ENCODE measurements at places on chromosomes 11 and 22.
A peak's percentile ranks its signal among the peaks of the same experiment; 100 is the strongest.

GRCh38 chr22:27210111-27210730 lies 552.8 kb downstream of the MIAT start:
- DNase-seq, result no peak

GRCh38 chr11:12200991-12201985 lies 90.9 kb downstream of the MICAL2 start:
- DNase-seq, result peak; percentile 100

DNA sequence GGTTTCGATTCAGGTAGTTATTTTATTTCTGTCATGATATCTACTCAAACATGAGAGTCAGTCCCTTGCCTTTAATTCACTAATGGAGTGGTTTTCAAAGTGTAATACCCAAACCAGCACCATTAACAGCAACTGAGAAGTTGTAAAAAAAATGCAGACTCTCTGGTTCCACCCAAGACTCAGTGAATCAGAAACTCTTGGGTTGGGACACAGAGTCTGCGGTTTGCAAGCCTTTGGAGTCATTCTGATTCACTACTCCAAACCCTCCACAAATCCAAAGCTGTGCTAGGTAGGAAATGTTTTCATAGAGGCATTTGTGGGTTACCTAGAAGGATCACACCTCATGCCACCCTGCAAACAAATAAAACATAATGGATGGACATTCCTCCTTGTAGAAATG lies 340.1 kb downstream of the NTM start:
- no peak for DNase-seq

- DNase-seq, result no peak
These were observed 827.4 kb downstream of the OPCML start for GRCh38 chr11:132704781-132705375.

DNA sequence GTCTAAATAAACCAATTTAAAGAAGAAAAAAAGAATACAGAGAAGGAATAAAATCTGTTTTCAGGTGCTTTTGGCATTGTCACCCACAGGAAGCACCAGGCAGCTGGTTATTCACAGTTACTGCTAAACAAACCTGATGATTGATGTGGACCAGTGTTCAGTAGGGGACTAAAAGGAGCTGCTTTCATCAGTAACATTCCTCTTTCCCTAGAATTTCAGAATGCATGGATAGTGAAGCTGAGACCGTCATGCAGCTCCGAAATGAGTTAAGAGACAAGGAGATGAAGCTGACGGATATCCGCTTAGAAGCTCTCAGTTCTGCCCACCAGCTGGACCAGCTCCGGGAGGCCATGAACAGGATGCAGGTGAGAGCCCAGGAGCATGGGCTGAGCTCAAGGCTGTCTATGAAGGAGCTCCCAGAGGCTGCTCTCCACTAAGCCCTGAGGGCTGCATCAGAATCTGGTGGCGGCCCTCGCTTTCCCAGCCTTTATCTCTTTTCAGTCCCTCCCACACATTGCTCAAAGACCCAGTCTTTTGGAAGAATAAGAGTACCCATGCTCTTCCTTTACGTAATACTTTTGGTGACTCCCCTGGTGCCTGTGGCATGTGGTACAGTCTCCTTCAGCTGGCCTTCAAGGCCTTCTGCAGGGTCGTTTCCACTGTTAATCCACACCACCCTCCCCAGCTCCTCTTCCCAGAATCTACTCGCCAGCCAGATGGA lies 69.5 kb downstream of the DBX1 start:
- no peak for DNase-seq

All from fibroblast of skin of back (primary cell).